ENCODE measurements at places on chromosomes 1 and 21.

GRCh38 chr1:175628548-175629317 is 114.7 kb downstream of the TNR start:
- DNase-seq, result no peak

GRCh38 chr1:118998171-118998570 is 10.0 kb upstream of the TBX15 start:
- no peak for DNase-seq

DNA sequence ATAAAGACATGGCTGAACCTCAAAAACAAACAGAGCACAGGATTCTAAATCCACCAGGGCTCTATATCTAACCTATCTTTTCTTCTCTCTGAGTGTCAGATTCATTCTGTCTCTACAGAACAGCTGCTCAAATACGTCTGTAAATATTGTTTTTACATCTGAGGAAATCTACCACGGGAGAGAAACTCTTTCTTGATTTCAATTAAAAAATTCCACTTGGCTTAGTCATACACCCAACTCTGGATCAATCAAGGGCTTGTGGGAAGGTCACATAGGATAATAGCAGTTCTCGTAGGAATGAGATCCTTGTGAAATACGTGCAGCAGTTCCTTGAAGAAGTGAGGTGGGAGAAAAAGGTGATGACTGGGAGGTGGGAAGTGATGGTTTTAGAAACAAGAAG is 1355.7 kb upstream of the ADGRL2 start:
- DNase-seq, result no peak

GRCh38 chr1:227947386-227947675 is 401 bp downstream of the WNT9A start:
- DNase-seq, result no peak

DNA sequence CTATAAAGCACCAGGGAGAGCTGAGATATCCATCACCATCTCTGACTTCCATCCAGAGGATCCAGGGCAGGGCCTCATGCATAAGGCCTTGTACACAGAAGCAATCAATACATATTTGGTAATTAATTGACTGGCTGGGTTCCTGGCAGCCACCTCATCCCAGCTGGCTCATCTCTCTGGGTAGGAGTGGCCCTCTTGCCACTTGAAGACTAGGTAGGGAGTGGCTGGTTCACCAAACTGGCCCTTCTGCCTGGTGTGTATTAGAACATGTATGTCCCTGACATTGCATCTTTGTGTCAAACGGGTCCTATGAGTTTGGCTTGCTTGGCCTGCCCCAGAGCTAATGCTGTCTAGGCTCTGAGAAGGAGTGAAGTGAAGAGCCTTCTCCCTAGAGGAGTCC is 11.8 kb downstream of the NUAK2 start:
- no peak for DNase-seq

DNA sequence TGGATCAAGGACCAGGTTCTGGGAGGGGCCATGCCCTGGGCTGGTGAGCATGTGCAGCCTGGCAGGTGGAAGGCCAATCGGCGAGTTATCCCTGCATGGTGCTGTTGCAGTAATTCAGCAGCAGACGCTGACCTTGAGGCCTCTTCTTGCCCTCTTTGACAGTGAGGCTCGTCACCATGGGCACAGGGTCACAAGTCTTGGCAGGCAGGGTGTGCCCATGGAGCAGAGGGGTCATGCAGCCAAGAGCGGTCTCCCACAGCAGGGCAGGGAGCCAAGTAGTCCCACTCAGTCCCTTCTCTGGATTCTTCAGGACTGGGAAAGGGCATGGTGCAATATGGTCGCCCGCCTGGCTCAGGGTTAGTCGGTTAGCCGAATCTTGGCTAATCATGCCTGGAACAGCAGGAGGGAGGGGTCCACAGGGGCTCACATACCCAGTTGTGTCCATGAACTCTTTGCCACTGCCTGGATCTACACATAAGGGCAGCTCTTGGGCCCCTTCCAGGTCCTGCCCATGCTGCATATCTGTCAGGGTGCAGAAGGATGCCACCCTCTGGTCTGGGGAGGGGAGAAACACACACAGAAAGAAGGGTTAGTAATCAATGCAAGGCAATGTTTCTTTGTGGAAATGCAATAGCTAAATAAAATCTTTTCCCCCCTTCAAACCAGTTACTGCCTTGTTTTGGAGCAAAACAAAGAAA is 226.8 kb downstream of the SIPA1L2 start:
- DNase-seq, result no peak

- DNase-seq, result no peak
These were observed 40.9 kb downstream of the SYT6 start for GRCh38 chr1:114112775-114113174.

DNA sequence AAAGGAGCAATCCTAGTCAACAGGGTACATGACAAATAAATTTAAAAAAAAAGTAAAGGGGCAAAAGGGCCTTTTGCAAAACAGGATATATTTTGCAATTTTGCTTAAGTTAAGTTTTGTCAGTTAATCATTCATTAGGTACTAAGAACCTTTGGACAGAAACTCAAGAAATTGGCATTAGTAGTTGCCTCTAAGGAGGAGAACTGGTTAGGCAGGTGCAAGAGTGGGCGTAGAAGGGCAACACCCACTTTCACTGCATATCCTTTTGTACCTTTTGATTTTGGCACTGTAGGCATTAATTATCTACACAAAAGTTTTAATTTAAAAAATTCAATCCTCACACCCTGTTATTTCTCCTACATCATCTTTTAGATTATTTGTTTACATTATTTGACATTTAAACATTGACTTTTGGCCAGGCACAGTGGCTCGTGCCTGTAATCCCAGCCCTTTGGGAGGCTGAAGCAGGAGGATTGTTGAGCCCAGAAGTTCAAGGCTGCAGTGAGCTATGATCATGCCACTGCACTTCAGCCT is 4.3 kb downstream of the DDAH1 start:
- peak; percentile 75 for DNase-seq

DNA sequence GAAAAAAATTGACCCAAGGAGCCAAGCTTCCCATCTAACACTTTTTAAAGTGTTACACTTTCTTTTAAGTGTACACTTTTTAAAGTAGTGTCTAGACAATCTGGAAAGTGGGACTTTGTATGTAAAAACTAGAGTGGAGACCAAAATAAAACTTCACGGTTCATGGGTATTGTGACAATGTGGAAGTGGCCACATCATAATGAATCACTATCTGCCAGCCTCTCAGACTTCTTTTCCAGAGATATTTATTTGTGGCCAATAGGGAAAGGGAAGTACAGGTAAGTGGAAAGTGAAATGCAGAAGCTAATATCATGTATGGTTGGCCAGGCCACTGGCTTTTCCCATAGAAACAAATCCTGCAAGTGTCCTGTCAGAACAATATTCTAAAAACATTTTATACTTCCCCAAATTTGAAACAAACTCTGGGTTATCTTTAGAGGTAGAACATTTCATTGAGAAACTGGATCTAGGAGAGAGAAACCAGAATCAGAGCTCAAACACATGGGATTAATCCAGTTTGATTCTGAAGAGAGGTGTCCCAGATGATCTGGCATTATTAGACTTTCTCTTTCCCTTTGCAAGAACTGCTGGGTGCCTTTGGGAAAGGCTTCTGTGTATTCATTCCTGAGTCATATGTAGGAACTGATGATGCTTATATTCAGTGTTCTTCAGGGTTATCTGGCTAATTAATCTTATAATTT is 2.0 kb downstream of the TNFSF18 start:
- DNase-seq, result no peak

Data from NCI-H748 treated with DMSO at 0.1 percent for 48 hours (cell line).